ENCODE measurements at places on chromosomes 11 and 22. TPM values are rescaled to one million over a fixed set of nuclear protein-coding genes. Genes with fewer than 3 reads are reported as not detected.

DNA sequence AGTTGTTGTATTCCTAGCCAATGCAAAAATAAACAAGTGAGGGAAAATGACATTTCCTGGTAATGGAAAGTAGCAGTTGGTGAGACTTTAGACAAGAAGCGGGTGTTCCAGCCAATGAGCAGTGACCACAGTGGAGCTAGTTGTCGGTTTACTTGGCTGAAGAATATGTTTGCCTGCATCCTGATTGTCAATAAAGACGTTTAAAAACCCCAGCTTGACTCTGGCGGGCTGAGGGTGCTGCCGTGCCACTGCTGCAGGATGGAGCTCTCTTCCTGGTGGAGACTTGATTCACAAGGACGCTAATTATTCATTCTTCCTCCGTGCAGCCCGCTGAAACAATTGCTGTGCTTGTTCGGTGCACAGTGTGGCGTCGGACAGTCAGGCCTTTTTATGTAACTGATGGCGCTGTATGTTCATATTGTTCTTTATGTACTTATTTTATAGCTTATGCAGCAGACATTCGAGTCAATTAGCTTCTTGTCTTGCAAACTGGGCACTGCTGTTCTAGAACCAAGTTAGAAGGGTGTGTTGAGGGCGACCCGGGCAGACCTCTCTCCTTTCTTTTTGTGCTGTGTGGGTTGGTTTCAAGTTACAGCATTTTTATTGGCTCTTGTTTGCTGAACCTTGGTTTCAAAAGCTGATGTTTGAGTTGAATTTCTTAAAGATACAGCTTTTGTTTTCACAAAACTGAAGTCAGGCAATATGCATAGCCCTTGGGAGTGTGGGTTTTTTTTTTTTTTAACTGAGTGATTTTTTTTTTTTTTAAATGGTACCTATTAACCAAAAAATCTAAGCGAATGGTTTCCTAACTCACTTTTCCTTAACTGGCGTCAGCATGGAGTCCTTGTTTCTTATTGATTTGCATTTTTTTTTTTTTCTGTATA lies 153.9 kb downstream of the TEAD1 start:
- H3K4me1 ChIP-seq: peaks cover 29% of the 10 kb centered on the region
- H3K27ac ChIP-seq: peak overlapping the region; percentile 51
- DNase-seq: peak; percentile 73
- H3K4me3 ChIP-seq: peak overlapping the region; percentile 35
- peaks cover 14% of the 10 kb centered on the region for H3K36me3 ChIP-seq
- no peaks in the 10 kb centered on the region for H3K27me3 ChIP-seq

DNA sequence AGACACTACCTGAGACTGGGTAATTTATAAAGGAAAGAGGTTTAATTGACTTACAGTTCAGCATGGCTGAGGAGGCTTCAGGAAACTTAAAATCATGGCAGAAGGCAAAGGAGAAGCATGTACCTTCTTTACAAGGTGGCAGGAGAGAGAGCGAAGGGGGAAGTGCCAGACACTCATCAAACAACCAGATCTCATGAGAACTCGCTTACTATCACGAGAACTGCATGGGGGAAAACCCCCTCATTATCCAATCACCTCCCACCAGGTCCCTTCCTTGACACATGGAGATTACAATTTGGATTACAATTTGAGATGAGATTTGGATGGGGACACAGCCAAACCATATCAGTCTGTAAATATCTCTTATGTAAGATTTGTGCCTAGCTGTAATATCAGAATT lies 50.9 kb upstream of the ATXN10 start:
- DNase-seq: no peak
- H3K4me3 ChIP-seq: no peak overlapping the region
- H3K4me1 ChIP-seq: peaks cover 18% of the 10 kb centered on the region
- no peaks in the 10 kb centered on the region for H3K36me3 ChIP-seq

- peak; percentile 90 for DNase-seq
- H3K27me3 ChIP-seq: peaks cover 30% of the 10 kb centered on the region
- H3K36me3 ChIP-seq: no peaks in the 10 kb centered on the region
- peaks cover 10% of the 10 kb centered on the region for H3K4me1 ChIP-seq
Measured at GRCh38 chr11:69718147-69718546, 14.3 kb upstream of the FGF19 start.

The KRTAP5-2 gene
- not detected for total RNA-seq

The BAIAP2L2 gene
- not detected for total RNA-seq
